ENCODE measurements at places on chromosomes 1 and 21.
A peak's percentile ranks its signal among the peaks of the same experiment; 100 is the strongest.

GRCh38 chr21:44450402-44450801 is 4.9 kb upstream of the LRRC3 start:
- H3K4me1 ChIP-seq, result no peaks in the 10 kb centered on the region
- DNase-seq, result no peak
- H3K36me3 ChIP-seq, result no peaks in the 10 kb centered on the region

DNA sequence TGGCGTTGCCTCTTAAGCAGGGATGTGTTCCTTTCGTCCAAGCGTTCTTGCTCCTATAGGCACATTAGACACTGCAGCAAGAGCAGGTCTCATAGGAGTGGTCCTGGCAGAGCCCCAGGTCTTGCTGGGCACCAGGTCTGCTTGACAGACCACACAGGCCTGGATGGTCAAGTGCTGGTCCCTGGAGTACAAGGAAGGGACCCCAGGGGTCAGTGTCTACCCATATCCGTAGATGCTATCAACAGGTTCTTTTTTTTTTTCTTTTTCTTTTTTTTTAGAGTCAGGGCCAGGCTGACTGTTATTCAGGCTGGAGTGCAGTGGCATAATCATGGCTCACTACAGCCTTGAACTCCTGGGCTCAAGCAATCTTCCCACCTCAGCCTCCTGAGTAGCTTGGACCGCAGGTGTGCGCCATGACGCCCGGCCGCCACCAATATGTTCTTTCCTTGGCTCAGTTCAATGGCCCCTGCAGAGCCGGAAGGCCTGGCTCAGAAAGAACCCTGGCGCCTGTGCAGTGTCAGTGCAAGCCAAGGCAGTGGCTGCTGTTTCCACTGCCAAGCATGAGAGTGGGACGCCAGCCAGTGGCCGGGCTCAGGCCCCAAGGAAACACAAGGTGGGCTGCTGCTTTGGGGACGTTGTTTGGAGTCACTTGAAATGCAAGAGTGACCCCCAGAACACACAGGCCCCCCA is 10.0 kb upstream of the TNFRSF8 start:
- DNase-seq, result no peak
- H3K27ac ChIP-seq, result no peak overlapping the region
- H3K4me1 ChIP-seq, result peaks cover 16% of the 10 kb centered on the region
- no peaks in the 10 kb centered on the region for H3K36me3 ChIP-seq
- H3K27me3 ChIP-seq, result no peaks in the 10 kb centered on the region
- no peak overlapping the region for H3K4me3 ChIP-seq

GRCh38 chr1:21622466-21623315 is 46.5 kb downstream of the RAP1GAP start:
- peaks cover 19% of the 10 kb centered on the region for H3K4me1 ChIP-seq
- H3K27me3 ChIP-seq, result no peaks in the 10 kb centered on the region
- H3K36me3 ChIP-seq, result no peaks in the 10 kb centered on the region
- no peak for DNase-seq
- H3K4me3 ChIP-seq, result peak overlapping the region; percentile 37

DNA sequence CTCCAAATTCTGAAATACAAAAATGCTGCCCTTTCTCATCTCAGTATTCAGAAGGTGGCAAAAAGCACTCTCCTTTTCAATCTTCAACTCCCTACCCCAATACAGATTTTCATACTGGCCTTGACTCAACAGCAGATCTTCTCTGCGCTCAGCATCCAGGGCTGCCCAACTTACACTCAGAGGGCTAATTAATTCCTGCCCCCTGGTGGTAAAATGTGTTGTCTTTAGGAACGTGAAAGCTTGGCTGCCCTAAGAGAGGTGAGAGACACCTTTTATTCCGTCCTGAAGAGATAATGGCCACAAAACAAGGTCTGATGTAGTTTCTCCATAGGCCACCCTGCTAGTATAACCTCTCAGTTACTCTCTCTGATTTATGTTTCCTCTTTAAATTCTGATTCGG is 25.0 kb downstream of the KRTAP24-1 start:
- no peaks in the 10 kb centered on the region for H3K27me3 ChIP-seq
- H3K27ac ChIP-seq, result no peak overlapping the region
- no peaks in the 10 kb centered on the region for H3K4me1 ChIP-seq

- no peaks in the 10 kb centered on the region for H3K27me3 ChIP-seq
- H3K36me3 ChIP-seq, result no peaks in the 10 kb centered on the region
- no peak for DNase-seq
- H3K4me1 ChIP-seq, result no peaks in the 10 kb centered on the region
- no peak overlapping the region for H3K27ac ChIP-seq
Measured at GRCh38 chr1:156549390-156549789, 23.0 kb downstream of the IQGAP3 start.

GRCh38 chr1:2596530-2597333 is 10.2 kb downstream of the PRXL2B start:
- DNase-seq, result no peak
- no peaks in the 10 kb centered on the region for H3K27me3 ChIP-seq
- no peak overlapping the region for H3K4me3 ChIP-seq
- H3K36me3 ChIP-seq, result no peaks in the 10 kb centered on the region
- no peak overlapping the region for H3K27ac ChIP-seq
- peaks cover 18% of the 10 kb centered on the region for H3K4me1 ChIP-seq

DNA sequence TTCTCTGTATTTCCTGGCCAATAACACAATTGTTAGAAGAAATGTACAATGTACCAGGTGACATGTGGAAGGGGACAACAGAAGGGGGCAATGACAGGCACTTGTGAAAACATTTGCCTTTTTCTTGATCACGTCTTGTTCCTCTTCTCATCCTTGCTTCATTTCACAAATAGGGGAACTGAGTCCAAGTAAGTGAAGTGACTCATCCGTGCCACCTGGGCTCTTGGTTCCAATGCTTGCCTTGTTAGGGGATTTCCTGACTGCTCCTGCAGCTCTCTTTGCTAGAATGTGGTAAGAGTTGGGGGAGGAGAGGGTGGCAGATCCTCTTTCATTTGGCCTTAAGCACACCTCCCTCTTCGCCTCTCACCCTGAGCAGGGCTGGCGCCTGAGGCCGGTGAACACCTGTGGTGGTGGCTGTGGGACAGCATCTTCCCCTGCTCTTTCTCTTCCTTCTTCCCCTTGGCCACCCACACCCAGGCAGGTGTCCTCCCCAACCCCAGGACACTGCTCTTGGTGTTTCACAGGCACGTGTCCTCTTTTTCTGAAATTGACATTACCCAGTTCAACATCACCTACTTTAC is 2.2 kb upstream of the RHEX start:
- H3K4me1 ChIP-seq, result peaks cover 6% of the 10 kb centered on the region

DNA sequence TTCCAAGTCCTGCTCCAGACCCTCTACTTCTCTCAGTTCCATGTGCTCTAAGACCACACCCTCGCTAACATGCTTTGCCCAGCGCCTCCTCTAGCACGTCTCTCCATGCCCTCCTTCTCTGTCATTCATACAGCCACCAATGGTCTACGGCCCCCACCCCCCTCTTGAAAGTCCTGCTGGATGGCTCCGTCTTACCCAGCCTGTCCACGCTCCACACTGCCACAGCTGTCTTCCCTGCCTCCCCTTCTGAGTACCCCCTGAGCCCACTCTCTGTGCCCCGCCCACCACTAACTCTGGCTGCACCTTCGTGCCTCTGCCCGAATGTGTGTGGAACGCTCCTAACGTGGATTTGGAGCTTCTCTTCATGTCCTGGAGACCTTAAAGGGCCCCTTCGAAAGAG is 244.6 kb downstream of the TRABD2B start:
- H3K4me1 ChIP-seq, result peaks cover 20% of the 10 kb centered on the region
- no peak overlapping the region for H3K4me3 ChIP-seq
- H3K27ac ChIP-seq, result no peak overlapping the region

GRCh38 chr1:97869441-97869840 is 51.4 kb downstream of the DPYD start:
- no peaks in the 10 kb centered on the region for H3K36me3 ChIP-seq
- H3K27ac ChIP-seq, result no peak overlapping the region
- H3K4me3 ChIP-seq, result no peak overlapping the region
- H3K27me3 ChIP-seq, result no peaks in the 10 kb centered on the region
- no peak for DNase-seq

DNA sequence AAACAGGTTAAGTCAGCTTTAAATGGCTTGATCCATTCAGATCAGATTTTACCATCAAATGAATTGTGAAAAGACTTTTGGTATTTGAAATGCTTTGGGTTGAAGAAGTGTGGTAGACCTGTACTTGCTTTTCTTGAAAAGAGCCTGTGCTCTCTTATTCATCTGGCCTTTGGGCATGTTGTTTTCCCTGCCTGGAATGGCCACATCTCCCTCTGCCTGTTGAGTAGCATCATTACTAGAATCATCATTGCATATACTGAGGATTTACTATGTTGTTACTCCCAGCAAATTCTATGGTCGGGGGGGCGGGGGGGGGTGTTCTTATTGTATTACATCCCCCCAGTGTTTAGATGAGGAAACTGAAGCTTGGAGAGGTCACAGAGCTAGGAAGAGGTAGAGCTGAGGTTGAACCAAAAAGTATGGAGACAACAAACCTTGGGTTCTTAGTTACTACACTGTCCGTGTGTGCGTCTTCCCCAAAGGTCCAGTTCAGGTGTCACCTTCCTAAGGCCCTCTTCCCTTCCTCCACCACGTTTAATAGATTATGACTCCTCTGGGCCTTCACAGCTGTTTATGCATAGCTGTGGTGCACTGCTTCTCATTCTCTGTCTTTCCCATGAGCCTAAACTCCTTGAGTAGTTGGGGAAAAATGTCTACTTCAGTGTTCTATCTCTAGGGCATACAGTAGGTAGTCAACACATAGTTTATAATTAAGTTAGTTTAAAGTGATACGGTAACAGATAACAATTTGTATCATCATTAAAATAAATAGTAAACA is 246.4 kb upstream of the HOOK1 start:
- no peaks in the 10 kb centered on the region for H3K36me3 ChIP-seq
- DNase-seq, result no peak
- H3K27me3 ChIP-seq, result no peaks in the 10 kb centered on the region
- no peak overlapping the region for H3K4me3 ChIP-seq
- H3K27ac ChIP-seq, result no peak overlapping the region

DNA sequence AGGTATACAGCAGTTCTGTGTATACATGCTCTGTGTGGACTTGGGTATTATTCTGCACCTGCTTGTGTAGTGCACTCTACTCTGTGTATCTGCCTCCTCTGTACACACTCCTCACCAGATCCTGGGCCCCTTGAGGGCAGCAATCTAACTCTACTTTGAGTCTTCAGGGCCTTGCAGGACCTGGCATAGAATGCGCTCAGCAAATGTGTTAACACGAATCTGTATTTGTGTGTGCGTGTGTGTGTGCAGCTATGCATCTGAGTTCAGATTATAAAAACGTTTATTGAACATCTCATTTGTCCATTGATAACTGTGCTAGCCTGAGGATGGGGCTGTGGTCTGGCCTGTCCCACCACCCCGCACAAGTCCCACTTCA is 3.9 kb upstream of the MEF2D start:
- H3K27me3 ChIP-seq, result no peaks in the 10 kb centered on the region
- peaks cover 60% of the 10 kb centered on the region for H3K4me1 ChIP-seq
- DNase-seq, result no peak
- peak overlapping the region; percentile 99 for H3K27ac ChIP-seq
- no peaks in the 10 kb centered on the region for H3K36me3 ChIP-seq
- H3K4me3 ChIP-seq, result peak overlapping the region; percentile 41

- H3K4me1 ChIP-seq, result peaks cover 30% of the 10 kb centered on the region
- H3K27ac ChIP-seq, result no peak overlapping the region
- no peaks in the 10 kb centered on the region for H3K36me3 ChIP-seq
- no peak for DNase-seq
- no peaks in the 10 kb centered on the region for H3K27me3 ChIP-seq
- peak overlapping the region; percentile 8 for H3K4me3 ChIP-seq
Measured at GRCh38 chr1:10980094-10980577, 32.3 kb upstream of the TARDBP start.

- H3K4me1 ChIP-seq, result peaks cover 14% of the 10 kb centered on the region
- no peaks in the 10 kb centered on the region for H3K36me3 ChIP-seq
- H3K4me3 ChIP-seq, result no peak overlapping the region
- H3K27ac ChIP-seq, result peak overlapping the region; percentile 84
Measured at GRCh38 chr1:94883691-94884090, 43.2 kb downstream of the CNN3 start.

GRCh38 chr1:84644472-84644871 is 45.8 kb downstream of the SSX2IP start:
- H3K27me3 ChIP-seq, result no peaks in the 10 kb centered on the region
- H3K27ac ChIP-seq, result no peak overlapping the region
- H3K4me3 ChIP-seq, result no peak overlapping the region
- no peaks in the 10 kb centered on the region for H3K36me3 ChIP-seq
